Stimulated activated CD8-positive, alpha-beta memory T cell treated with anti-CD3 and anti-CD28 coated beads, Interleukin-7, amount 100 ng/mL, for 24 hours (primary cell): ENCODE measurements at places on chromosomes 6 and 20.

DNA sequence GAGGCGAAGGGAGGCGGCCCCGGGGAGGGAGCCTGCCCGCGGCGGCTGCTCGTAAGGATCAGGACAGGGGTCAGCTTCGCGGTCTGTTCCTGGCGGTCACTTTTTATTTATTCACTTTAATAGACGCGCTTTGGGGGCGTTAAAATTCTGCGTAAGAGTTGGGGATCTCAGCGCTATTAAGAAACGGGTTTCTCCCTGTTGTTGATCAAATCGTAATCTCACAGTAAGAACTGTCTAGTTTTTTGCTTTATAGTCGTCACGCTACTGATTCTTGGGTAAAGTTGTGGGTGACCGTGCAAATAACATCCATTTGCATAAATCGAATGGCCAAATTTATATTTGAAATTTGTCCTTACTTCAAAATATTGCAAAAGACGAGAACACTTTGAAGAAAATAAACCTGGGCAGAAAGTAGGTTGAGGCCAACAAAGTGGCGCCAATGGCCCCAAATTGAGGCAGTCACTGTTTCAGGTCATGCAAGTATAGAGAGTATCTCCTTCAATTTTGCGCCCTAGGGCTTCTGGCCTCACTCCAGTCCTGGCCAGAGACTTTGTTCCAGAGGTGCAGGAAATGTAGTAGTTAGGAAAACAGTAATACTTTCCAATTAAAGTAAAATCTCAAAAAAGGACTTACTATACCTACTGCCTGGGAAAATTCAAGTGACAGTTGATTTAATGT is 963 bp upstream of the RMND1 start:
- DNase-seq = no peak

DNA sequence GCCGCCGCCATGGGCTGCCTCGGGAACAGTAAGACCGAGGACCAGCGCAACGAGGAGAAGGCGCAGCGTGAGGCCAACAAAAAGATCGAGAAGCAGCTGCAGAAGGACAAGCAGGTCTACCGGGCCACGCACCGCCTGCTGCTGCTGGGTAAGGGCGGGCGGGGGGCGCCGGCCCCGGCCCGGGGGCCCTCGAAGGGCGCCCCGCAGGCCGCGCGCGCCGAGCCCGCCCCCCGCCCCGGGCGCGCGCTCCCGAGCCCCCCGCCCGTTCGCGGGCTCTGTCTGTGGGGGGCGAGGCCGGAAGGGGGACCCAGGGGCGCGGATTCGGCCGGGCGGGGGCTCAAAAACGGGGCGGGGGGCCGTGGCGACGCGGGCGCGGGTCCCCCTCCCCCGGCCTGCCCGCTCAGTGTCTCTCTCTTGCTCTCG is 39.2 kb downstream of the GNAS start:
- no peak for DNase-seq

DNA sequence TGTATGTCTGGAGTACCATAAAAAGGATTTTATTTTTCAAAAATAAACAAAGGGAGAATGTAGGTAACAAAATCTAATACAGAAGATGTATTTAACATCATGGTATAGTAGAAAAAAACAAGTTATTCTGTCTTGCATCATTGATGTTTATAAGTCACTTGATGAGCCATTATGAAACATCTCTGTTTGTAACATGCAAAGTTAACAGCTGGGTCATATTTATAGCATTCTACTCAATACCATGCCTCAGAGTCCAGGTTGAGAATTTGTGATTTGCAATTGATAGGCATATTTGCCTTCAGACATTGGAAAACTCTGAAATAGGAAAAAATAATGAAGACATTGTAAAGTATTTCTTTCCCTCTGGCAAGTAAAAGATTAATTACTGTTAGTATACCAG is 52.3 kb upstream of the IL20RA start:
- DNase-seq = no peak

DNA sequence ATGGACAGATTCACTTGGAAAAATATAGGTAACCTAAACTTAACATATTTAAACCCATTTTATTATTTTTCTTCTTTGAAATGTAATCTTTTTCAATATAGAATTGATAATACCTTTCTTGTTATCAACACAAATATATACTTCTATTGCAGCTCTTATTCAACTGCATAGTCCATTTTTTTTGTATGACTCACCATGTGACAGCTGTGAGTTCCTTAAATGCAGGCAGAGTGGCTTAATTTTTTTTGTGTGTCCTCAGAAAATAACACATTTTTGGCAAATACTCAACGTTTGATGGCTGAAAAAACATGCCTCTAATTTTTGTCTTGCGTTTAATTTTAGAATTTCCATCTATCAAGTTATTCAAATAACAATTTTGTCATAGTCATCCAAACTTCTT is 454.8 kb downstream of the PHF3 start:
- no peak for DNase-seq

GRCh38 chr6:149884215-149884614 is 13.7 kb downstream of the RAET1E start:
- DNase-seq = no peak

GRCh38 chr6:35216851-35217811 is 3.4 kb downstream of the SCUBE3 start:
- no peak for DNase-seq

GRCh38 chr6:10886691-10887502 is at the start of gene SYCP2L:
Gene SYCP2L (plus strand): TSS chr6:10887052. CDS start chr6:10887127, 75 bp downstream.
- no peak for DNase-seq

GRCh38 chr6:138468320-138469015 is 30.8 kb downstream of the NHSL1 start:
- no peak for DNase-seq
